ENCODE measurements at places on chromosomes 5 and 9.

GRCh38 chr5:144484124-144484897 lies 313.6 kb downstream of the KCTD16 start:
- no peak for DNase-seq

DNA sequence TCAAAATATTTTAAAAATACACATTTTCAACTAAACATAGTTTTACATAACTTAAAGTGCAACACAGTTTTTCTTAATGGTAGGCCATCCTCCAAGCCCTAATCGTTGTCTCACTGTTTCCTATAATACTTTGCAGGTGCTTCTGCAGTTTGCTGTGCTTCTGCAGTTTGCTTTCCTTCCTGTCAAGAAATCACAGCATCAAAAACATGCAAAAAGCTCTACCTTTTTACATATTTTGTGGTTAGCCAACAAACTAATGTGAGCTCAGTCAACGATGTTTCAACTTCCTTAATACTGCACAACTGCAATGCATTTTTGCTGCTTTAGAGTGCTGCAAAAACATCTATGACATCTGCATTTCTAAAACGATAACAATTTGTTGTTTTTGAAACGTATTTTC lies 25.2 kb downstream of the EMB start:
- no peak for DNase-seq

DNA sequence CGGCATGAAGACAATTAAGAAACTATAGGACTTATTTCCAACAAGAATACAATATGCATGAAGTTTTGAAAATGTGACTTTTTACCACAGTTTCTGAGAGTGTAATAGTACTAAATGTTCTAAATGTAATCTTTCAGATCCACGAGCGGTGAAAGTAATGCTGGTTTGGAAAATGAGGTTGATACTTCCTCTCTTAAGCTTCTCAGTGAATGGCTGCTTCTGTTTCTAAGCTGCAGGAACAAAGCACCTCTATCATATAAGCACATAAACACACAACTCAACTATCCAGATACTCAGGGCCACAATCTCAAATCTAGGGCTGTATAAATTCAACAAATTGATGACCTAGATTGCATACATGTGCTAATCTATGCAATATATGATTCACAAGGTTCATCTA lies 78.3 kb downstream of the LIFR start:
- DNase-seq: no peak

DNA sequence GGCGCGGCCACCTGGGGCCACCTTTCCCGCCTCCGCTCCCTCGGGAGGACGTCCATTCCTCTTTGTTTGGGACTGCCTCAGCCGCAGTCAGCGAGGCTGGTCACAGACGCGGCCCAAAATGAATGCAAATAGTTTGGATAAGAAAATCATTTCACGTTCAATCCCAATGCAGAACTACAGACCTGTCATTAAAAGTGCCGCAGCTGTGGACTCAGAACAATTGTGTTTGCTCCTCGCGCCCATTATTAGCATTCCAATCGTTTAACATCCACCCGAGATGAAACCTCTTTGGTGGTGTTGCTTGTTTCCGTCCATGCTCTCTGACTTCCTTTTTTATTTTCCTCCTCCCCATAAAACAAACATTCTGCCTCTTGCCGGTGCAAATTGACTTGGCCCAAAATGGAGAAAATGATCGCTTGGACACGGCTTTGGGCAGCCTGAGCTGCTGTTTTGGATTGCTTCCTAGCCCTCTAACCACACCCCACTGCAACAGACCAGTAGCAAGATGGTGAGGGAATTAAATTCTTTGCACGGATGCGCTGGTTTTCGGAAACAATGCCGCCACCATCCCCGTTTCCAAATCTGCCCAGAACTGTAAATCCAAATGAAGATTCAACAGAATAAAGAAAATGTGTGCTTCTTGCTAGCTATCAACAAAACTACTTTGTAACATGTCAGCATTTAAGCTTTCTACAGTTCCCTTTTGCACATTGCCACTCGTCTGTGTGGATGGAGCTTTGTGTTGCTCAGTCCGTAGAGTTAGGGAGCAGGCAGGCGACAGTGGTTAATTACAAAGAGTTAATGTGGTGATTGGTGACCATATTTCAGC lies 784 bp downstream of the NLN start:
- DNase-seq: no peak

GRCh38 chr5:143554918-143555477 lies 151.5 kb upstream of the NR3C1 start:
- DNase-seq: no peak

DNA sequence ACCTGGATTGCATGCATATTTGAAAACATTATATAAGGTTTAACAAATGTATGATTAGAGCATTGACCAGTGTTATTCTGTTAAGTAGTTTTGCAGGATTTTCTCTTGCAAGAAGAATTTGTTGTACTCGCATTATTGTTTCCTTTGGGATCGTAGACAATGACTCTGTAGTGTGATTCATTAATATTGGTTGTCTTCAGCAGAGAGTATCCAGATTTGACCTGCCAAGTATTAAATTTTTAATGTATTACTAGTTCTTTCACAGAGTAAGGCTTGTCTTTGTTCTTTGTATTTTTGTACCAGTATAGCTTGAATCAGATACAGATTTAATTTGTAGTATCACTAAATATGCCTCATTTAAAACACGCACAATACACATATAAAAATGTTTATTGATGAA lies 155.0 kb downstream of the PBX3 start:
- no peak for DNase-seq

DNA sequence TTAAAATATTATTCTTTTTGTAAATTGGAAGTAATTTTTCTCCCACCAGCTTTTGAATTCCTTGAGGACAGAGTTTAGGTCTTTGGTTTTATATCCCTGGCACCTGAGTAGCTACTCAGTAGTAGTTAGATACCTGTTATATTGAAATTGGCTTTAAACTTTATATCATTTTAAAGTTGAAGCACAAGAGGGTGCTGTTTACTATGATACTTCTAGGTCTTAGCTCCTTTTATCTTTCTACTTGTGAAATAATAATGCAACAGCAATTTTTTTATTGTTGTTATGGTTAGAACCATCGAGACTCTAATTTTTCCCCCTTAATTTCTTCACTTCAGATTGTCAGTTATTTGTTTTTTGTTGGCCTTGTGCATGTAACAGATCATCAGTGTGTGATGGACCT lies 46.3 kb downstream of the AP3S1 start:
- no peak for DNase-seq

GRCh38 chr5:136594416-136594815 lies 229.1 kb upstream of the TRPC7 start:
- DNase-seq: no peak

- DNase-seq: no peak
Measured at GRCh38 chr5:136208916-136209315, 16.0 kb upstream of the SMIM32 start.

GRCh38 chr5:135140446-135141204 lies 106.6 kb upstream of the PITX1 start:
- DNase-seq: no peak

DNA sequence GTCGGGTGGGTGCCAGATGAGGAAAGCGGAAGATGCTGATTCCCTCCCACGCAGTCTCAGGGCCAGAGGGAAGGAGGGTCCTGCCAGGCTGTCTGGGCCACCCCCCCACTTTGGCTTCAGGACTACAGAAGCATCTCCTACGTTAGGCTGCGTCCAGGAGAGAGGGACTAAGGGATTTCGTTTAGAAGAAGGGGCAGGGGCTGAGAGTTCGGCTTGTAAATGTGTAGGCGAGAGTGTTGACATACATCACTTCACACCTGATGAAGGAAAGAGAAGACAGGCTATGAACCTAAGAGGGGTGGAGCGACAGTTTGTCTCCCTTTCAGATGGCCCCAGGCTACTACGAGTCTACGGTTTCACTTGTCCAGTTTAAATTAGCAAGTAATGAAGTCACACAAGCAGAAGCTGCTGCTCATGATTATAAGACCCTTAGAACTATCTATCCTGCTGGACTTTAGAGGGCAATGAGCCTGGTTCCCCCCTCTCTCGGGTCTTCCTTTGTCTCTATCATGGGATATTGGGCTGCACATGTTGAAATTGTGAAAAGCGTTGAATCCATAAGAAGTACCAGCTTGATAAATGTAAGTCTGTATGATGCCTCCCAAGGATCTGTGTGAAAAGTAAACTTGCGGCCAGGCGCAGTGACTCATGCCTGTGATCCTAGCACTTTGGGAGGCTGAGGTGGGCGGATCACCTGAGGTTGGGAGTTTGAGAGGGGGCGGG lies 193.0 kb downstream of the AOPEP start:
- no peak for DNase-seq

GRCh38 chr5:6118691-6119090 lies 259.7 kb downstream of the MED10 start:
- DNase-seq: no peak

DNA sequence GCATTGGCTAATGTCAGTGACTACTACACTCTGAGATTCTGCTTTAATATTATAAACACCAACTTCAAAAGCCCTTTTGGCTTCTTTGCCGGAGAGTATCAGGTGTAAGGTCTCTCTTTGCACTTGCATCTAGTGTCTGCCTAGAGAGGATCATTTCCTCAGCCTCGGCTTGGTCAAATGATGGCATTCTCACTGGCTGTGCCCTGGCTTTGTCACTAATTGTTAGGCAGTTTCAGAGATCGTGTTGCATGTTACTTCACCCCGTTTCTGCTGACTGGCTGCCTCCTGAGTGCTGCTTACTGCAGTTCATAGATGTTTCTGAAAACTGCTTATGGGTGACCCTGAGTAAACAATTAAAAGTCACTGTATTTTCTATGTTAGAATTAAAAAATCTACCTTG lies 48.8 kb downstream of the SLC1A3 start:
- no peak for DNase-seq

GRCh38 chr5:35269006-35269405 lies 38.7 kb upstream of the PRLR start:
- no peak for DNase-seq

- DNase-seq: no peak
Measured at GRCh38 chr9:21761309-21761901, 41.0 kb upstream of the MTAP start.

- DNase-seq: no peak
Measured at GRCh38 chr9:124873664-124874063, 11.7 kb downstream of the ARPC5L start.

DNA sequence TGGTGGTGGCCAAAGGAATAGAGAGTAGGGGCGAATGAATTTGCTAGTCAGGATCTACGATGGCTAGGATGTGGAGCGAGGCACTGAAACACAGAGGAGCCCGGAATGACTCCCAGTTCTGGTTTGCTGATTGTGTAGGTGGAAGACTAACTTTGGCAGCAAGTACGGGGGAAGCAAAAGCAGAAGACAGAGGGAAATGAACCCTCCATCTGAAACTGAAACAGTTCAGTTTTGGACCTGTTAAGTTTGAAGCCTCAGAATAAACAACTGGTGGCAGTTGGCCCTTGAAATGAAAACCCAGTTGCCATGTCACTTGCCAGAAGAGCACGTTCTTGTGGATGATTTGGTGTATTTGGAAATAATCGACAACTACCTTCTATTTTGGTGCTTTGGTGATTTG lies 15.4 kb upstream of the SMIM15 start:
- DNase-seq: no peak

GRCh38 chr9:21591221-21592062 lies 109.3 kb upstream of the IFNE start:
- no peak for DNase-seq
